ENCODE measurements at places on chromosomes 5 and 9. TPM values are rescaled to one million over a fixed set of nuclear protein-coding genes. Genes with fewer than 3 reads are reported as not detected.

Gene SAXO1
- polyA plus RNA-seq: not detected

Gene TNFSF8
- not detected for polyA plus RNA-seq

Gene SLC35D2
- 12.4 TPM for polyA plus RNA-seq

Gene CXXC5
- 1.0 TPM for polyA plus RNA-seq

Gene LCN9
- polyA plus RNA-seq: not detected

Gene FOXD4L6
- 0.03 TPM for polyA plus RNA-seq

Gene NR5A1
- not detected for polyA plus RNA-seq

Gene ARHGEF37
- 8.7 TPM for polyA plus RNA-seq

Gene GNAQ
- polyA plus RNA-seq: 54.6 TPM

Gene SAP30L
- polyA plus RNA-seq: 42.1 TPM

Gene TERT
- polyA plus RNA-seq: not detected

Gene PITX1
- 2.3 TPM for polyA plus RNA-seq

Gene STARD4
- 60.1 TPM for polyA plus RNA-seq

Gene ST8SIA4
- polyA plus RNA-seq: 0.43 TPM

Gene SPATA9
- not detected for polyA plus RNA-seq

Gene CTNND2
- polyA plus RNA-seq: not detected

Gene BTNL3
- polyA plus RNA-seq: not detected

Gene POMT1
- polyA plus RNA-seq: 12.6 TPM

Gene TRIP13
- polyA plus RNA-seq: 37.8 TPM

Gene SPEF2
- polyA plus RNA-seq: 1.1 TPM

Gene PCDHGC4
- 0.12 TPM for polyA plus RNA-seq

Gene ORM2
- not detected for polyA plus RNA-seq

Gene PCDHB15
- polyA plus RNA-seq: 0.03 TPM

Gene OCLN
- 4.6 TPM for polyA plus RNA-seq

Gene MARCOL
- polyA plus RNA-seq: not detected

Gene TMEM215
- not detected for polyA plus RNA-seq

Gene FOXD4L4
- 0.03 TPM for polyA plus RNA-seq

Gene GLDC
- polyA plus RNA-seq: 0.69 TPM

Gene ZBTB34
- polyA plus RNA-seq: 5.9 TPM

Gene IFNA2
- not detected for polyA plus RNA-seq

Gene MAMDC2
- 1.3 TPM for polyA plus RNA-seq

Gene SLC6A7
- polyA plus RNA-seq: not detected

Gene SPATA31D4
- polyA plus RNA-seq: not detected

Gene SLC6A18
- not detected for polyA plus RNA-seq

Gene SLC6A3
- polyA plus RNA-seq: not detected

Gene PTGS1
- 4.5 TPM for polyA plus RNA-seq

Gene GRM6
- not detected for polyA plus RNA-seq

Gene GABRA1
- not detected for polyA plus RNA-seq

Gene CCL27
- polyA plus RNA-seq: 1.1 TPM

Gene GAPVD1
- polyA plus RNA-seq: 15.1 TPM

Gene PTGER4
- 12.2 TPM for polyA plus RNA-seq
